ENCODE measurements at places on chromosomes 2 and 18.

GRCh38 chr2:205170399-205170798 lies 511.9 kb upstream of the NRP2 start:
- no peak for DNase-seq

- no peak for DNase-seq
Measured at GRCh38 chr2:235654103-235654813, 160.4 kb downstream of the AGAP1 start.

DNA sequence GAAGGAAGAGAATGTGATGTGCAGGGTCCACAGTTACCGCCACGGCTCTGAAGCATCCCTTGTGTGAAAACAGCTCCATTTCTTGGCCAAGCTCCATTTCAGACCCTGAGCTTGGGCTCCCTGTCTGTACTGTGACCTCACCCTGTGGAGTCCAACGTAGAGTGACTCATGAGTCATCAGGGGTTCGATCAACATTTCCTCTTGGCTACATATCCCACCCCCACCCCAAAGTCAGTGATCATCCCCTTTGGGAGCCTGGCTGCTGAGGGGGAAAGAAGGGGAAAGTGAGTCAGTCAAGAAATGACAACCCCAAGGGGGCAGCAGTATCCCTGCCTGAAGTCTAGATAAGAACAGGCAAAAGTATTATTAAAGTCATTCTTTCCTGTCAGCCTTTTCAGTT lies 62.2 kb downstream of the PAPOLG start:
- DNase-seq, result no peak

DNA sequence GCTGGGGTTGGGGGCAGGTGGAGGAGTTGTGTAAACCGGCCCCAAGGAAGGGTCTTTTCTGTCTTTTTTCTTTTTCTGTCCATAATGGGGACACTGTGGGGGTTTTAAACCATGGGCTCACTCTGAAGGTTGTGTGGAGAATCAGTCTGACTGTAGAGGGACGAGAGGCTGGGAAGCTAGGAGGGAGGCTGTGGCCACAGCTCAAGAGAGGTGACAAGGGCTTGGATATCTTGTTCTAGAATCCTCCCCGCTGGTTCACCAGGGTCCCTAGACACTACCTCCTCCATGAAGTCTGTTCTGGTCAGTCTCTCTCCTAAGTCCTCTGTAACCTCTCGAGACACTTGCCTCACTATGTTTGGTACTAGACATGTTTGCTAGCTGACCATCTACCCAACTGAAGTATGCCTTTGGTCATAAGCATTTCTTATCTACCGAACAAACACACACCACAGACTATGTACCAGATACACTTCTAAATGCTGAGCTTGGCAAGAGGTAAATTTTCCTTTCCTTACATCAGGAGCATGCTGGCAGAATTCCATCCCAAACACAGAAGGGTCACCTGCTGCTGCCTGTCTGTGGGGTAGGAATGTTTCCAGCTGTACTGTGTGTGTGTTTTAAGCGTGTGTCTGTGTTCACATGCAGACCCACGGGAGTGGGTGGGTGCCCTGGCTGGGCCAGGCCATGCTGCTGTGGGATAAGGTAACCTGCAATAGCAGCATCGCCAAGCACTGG lies 69.6 kb upstream of the MGAT4A start:
- DNase-seq, result no peak

DNA sequence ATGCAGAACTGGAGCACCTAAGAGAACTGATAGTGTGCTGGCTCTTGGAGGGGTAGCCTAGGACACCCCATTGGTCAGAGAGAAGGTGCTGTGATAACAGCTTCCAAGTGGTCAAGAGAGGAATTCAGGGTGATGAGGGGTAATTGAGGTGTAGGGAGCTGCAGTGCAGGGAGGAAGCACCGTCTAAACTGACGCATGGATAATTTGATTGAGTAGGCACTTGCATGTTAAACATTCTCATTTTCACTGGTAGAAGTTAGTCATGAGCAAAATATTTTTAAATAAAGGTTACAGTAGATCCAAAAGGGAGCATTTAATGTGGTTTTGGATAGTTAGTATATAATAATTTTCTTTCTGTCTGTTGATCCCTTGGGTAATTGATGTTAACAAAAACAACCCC lies 155.1 kb upstream of the TCF4 start:
- DNase-seq, result no peak

GRCh38 chr2:132415256-132415914 lies 1.2 kb upstream of the GPR39 start:
- no peak for DNase-seq

DNA sequence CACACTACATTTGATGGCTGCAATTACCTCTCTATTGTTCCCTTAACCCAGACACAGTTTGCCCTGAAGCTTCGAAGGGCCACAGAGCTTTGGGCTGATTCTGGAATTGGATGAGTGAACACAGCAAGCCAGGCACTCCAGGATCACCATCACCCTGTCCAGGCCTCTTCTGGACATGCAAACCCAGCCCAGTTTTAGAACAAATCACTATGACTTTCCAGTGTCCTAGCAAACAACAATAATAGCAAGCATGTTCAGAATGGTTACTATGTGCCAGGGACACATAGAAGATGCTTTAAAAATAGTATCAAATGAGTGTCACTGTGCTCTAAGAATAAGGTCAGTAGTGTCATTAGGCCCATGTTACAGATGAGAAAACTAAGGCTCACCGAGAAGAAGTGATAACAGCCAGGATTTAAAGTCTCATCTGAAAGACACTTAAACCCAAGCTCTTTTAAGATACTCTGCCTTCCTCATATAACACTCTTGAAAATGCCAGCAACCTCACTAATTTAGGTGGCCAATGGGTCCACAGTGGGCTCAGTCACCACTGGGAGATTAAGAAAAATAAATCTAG lies 191.7 kb upstream of the STK17B start:
- no peak for DNase-seq

DNA sequence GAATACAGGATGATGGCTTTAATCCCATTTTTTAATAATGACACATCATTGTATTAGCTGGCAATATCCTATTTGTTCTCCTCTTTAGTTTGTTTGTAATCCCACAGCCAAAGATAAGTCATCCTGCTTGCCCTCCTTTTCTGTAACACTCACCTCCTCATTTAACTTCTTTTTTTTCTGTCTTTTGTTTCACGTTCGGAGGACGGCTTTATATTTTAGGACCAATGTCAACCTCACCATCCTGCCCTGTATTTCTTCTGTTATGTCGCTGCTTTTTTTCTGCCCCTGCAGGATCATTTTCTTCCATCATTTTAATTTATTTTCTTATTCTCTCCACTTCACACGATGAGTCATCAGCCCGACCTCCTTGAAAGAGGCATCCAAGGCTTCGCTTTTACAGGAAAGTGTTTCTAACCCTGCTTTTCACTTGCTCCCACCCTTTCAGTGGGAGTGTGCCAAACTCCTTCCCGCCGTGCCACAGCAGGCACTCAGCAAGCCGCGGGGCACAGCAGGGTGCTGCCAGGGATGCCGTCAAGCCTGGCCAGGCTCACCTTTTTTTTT lies 11.4 kb downstream of the RAB31 start:
- DNase-seq, result peak; percentile 73

DNA sequence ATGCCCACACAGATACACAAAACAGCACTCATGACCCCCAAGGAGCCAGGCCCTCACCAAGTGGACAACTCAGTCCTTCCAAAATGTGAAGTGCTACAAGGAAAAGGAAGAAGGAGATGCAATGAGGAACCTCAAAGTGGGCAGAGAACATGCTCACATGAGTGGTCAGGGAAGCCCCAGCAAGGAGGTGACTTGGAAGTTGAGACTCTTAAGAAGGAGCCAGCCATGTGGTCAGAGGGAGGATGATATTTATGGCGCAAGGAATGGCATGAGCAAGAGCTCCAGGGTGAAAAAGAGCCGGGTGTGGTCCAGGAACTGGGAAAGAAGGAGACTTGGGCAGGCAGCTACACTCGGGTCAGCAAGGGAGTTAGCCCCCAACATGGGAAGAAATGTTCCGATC lies 30.0 kb upstream of the KLHL29 start:
- no peak for DNase-seq

- DNase-seq, result no peak
Measured at GRCh38 chr2:119197529-119198239, 25.9 kb upstream of the STEAP3 start.

DNA sequence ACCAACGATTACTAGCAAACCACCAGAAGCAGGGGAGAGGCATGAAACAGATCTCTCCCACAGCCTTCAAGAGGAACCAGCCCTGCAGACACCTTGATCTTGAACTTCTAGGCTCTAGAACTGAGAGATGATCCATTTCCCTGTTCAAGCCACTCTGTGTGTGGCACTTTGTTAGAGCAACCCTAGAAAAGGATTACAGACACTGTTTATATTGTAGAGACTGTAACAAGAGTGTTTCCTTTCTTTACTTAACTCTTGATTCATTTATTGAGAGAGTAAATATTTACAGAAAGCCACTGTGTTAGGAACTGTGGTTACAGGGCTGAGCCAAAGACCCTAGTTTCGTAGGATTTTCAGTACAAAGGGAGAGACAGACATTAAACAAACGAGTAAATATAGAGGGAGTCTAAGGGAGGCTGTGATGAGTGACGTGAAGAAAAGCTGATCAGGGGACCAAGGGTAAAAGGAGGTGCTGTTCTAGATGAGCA lies 10.9 kb downstream of the CCDC68 start:
- no peak for DNase-seq

DNA sequence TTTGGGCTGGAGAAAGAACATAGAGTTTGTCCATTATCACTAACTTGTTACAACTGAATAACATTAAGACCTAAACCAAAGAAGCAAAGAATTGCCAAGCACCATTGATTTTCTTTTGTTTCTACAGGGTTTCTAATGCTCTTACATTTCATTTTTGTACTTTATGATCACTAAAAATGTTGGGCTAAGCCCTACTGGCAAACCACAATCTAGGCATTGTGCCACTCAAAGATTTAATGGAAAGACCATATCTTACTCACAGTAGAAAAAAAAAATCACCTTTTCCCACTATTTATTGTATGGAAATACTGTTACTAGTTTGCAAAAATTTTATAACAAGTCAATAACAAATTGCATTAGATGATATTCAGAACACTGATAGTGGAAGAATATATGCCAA lies 447.4 kb upstream of the PKDCC start:
- DNase-seq, result no peak

DNA sequence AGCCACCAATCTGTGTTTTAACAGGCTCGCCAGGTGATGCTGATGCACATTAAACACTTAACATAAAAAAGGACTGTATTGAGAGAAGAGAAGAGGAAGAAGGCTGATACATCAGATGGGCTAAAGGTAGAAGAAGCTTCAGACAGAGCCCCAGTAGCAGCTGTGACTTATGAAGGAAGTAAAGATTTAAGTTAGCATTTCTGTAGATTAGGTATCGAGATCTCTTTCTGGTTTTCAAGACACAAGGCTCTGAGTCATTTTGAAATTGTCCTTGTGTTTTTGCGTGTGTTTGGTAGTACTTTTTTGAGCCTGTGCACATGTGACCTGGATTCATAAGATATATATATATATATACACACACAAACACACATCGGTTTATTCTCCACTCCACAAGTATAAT lies 40.6 kb upstream of the GCFC2 start:
- no peak for DNase-seq

DNA sequence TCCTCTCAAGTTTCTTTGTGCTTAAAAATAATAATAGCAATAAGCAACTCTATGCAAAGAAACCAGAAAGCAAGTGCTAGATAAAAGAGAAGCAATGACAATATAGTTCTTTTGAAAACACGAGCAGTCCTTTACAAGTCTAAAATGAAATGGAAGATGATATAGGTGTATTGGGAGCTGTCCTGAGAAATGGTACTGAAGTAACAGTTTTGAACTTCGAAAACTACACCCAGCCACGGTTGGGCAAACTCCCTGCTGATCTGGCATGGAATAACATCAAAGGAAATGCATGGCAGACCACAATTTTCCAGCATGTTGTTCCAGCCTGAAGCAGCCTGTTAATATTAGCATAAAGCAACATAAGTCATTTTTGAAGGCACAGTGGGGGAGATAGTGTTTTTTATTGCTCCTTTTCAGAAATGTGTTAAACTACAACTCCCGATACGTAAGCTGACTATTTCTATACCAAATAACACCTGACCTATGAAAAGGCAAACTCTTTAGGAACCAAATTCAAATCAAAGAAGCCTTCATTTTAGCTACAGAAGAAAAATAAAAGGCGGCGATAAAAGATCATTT lies 596.1 kb upstream of the KLHL29 start:
- DNase-seq, result no peak

GRCh38 chr2:71306762-71307161 lies 24.8 kb upstream of the ZNF638 start:
- DNase-seq, result no peak

DNA sequence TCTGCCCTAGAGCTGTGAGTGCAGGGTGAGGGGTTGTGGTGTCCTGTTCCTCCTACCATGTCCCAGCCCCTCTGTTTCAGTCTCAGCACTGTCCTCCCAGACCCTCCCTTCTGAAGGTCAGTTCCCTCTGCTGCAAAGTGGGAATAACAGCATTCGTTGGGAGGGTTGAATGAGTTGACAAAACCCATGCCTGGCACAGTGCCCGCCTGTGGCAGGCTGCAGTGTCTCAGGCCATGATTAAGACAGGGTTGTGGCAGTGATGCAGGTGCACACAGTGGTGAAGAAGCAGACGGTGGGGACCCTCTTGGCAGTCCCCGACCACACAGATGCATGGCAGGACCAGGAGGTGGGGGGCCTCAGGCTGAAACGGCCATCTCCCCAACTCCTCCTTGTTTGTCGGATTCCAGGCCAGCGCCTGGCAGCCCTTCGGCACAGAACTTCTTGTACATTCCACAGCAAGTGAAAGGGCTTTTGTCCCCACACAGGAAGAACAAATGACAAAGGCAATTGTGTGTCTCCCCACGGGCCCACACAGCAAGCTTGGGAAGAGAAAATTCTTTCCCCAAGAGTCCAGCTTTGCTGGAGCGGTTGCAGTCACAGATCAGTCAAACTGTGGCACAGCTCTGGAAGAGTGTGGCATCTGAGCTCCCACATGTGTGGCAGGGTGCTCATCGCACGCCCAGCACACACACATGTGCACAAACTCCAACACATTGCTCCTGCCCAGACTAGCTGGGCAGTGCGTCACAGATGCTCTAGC lies 92.0 kb upstream of the MSH2 start:
- DNase-seq, result no peak

- no peak for DNase-seq
Measured at GRCh38 chr2:1584051-1584531, 160.2 kb downstream of the PXDN start.

GRCh38 chr2:100057901-100058261 lies 84.5 kb downstream of the AFF3 start:
- DNase-seq, result no peak

GRCh38 chr18:34991152-34991551 lies 50.1 kb upstream of the MAPRE2 start:
- DNase-seq, result no peak

DNA sequence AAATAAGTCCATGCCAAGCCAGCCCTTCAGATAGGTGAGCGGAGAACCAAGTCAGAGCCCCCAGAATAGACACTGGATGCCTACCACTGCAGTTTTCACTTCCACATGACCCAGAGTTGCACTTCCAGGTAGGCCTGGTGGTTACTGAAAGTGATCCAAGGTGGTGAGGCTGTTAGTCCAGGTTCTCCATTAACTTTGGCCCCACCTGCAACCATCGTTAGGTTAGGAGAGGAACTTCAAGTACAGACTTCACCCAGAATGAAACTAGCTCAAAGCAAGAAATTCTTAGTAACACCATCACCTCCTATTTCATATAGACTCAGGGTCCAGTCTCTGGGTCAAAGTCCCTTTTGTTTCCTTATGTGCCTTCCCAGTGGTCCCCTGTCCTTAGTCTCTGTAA lies 293.1 kb upstream of the ID2 start:
- no peak for DNase-seq

Measured in HTR-8/SVneo (cell line).